ENCODE measurements at places on chromosomes 3 and 15. TPM values are rescaled to one million over a fixed set of nuclear protein-coding genes. Genes with fewer than 3 reads are reported as not detected.

DNA sequence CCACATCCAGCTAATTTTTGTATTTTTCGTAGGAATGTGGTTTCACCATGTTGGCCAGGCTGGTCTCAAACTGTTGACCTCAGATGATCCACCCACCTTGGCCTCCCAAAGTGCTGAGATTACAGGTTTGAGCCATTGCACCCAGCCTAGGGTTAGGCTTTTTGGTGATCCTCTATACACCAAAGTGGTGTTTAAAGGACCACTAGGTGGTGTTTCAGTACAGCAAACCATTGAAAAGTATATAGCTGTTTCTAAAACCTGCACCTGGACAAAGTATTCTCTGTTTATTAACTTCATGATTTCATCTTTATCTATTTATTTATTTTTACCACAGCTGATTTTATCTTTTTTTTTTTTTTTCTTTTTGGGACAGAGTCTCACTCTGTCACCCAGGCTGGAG, 68.4 kb downstream of the MINDY2 start:
- H3K4me3 ChIP-seq = no peak overlapping the region
- H3K27me3 ChIP-seq = no peaks in the 10 kb centered on the region
- H3K36me3 ChIP-seq = no peaks in the 10 kb centered on the region
- no peak overlapping the region for H3K27ac ChIP-seq
- H3K4me1 ChIP-seq = peaks cover 4% of the 10 kb centered on the region

GRCh38 chr3:158165730-158166129, 55.8 kb downstream of the RSRC1 start:
- H3K4me3 ChIP-seq = no peak overlapping the region
- H3K27me3 ChIP-seq = no peaks in the 10 kb centered on the region
- DNase-seq = no peak
- H3K27ac ChIP-seq = no peak overlapping the region
- H3K4me1 ChIP-seq = peaks cover 11% of the 10 kb centered on the region
- 0 out of 2 replicates have a peak, but pooled peaks cover 6% of the 10 kb centered on the region for H3K36me3 ChIP-seq

- peak; percentile 24 for DNase-seq
- no peaks in the 10 kb centered on the region for H3K36me3 ChIP-seq
- no peaks in the 10 kb centered on the region for H3K27me3 ChIP-seq
- no peak overlapping the region for H3K27ac ChIP-seq
- no peaks in the 10 kb centered on the region for H3K4me1 ChIP-seq
Measured at GRCh38 chr3:45628746-45629145, 34.2 kb downstream of the LIMD1 start.

DNA sequence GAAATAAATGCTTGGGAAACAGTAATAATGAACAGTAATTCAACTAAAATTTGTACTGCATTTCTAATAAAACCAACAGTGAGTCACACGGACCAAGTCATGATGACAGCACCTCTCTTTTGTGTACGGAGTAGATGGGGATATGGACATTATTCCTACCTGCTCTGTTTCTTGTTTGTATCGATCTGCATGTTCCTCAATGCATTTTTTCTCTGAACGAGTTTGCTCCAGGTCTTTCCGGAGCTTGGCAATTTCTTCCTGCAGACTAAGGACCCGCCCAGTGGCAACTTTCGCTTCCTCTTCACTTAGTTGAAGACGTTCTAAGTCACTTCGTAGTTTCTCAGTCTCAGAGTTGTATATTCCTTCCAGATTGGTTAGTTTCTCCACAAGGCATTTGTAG, 74.4 kb upstream of the MYO5C start:
- H3K36me3 ChIP-seq = peaks cover 39% of the 10 kb centered on the region
- H3K27ac ChIP-seq = peak overlapping the region; percentile 37
- DNase-seq = peak; percentile 71
- no peak overlapping the region for H3K4me3 ChIP-seq

DNA sequence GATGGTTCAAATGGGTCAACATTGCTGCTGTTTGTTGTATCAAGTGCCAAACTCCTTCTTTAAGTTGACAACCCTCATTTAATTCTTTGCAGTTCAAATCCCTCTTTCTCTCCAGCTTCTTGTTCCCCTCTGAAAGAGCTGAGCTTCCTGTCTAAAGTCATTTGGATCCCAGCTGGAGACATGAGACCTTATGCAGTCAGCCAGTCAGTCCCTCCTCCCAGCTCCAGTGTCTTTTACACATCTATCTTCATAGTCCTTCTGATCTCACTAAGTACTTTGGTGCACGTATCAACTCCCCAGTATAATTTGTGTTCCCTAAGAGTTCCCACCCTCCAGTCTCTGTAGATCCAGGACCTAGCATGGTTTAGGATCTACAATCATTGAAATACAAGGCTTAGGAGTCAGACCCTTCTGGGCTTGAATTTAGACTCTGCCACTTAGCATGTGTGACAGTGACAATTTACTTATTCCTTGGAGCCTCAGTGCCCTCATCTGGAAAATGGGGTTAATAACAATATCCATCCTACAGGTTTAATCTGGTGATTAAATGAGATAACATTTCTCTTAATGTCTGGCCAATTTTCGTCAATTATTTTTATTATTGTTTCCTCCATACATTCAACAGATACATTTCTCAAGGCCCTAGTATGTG, 102.8 kb upstream of the SEMA6D start:
- no peak overlapping the region for H3K4me3 ChIP-seq
- H3K27ac ChIP-seq = no peak overlapping the region
- no peaks in the 10 kb centered on the region for H3K4me1 ChIP-seq
- DNase-seq = no peak
- no peaks in the 10 kb centered on the region for H3K27me3 ChIP-seq

DNA sequence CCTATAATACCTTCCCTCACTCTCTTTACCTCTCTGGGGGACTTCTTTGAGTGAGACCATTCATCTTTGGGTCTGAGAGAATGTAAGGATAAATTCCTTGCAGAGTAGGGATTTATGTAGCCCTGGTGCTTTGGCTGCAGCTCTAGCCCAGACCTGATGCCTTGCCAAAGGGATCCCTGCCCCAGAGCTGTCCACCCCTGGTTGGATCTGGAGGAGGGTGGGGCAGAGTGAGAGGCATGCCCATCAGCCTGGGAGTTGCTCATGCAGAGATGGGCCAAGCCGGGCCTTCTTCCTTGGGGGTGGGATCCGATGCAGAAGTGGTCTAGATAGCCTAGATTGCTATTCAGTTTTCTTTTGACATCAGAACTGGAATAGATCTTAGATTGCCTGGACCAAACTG, 31.5 kb downstream of the RTP1 start:
- no peaks in the 10 kb centered on the region for H3K4me1 ChIP-seq
- no peaks in the 10 kb centered on the region for H3K27me3 ChIP-seq
- no peaks in the 10 kb centered on the region for H3K36me3 ChIP-seq
- no peak for DNase-seq
- H3K27ac ChIP-seq = no peak overlapping the region
- no peak overlapping the region for H3K4me3 ChIP-seq

GRCh38 chr3:72738752-72739530, 109.3 kb downstream of the SHQ1 start:
- no peaks in the 10 kb centered on the region for H3K36me3 ChIP-seq
- 0 out of 2 replicates have a peak, but pooled peaks cover 2% of the 10 kb centered on the region for H3K27me3 ChIP-seq
- no peak overlapping the region for H3K4me3 ChIP-seq

DNA sequence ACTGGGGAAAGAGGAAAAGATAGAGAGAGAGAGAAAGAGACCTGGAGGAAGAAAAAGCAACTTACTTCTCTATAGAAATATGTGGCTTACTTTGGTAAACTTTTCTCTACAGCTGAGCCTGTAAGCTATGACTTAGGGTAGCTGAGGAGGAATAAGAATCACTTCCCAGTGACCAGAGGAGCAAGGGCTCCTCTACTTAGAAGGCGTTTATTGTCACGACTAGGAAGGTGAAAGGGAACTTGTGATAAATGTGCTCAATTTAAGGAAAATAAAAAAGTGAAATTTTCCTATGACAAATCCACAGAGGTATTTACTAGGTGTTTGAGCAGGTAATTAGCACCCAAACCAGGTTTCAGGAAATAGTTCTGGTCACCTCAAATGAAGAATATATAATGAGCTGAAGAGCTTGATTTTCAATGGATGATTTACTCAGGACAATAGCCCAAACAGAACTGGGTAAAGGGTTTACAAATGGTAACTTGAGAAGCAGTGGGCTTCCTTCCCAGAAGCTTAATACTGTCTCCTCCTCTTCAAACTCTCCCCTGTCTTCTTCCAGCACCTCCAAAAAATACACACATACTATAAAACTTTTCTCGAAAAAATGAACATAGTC, 46.1 kb downstream of the SOX2 start:
- no peaks in the 10 kb centered on the region for H3K36me3 ChIP-seq
- no peak for DNase-seq
- no peaks in the 10 kb centered on the region for H3K27me3 ChIP-seq

- H3K36me3 ChIP-seq = peaks cover 70% of the 10 kb centered on the region
- no peak overlapping the region for H3K4me3 ChIP-seq
- H3K27ac ChIP-seq = no peak overlapping the region
- no peak for DNase-seq
- no peaks in the 10 kb centered on the region for H3K4me1 ChIP-seq
- H3K27me3 ChIP-seq = no peaks in the 10 kb centered on the region
Measured at GRCh38 chr3:196790636-196791035, 51.0 kb downstream of the PAK2 start.

DNA sequence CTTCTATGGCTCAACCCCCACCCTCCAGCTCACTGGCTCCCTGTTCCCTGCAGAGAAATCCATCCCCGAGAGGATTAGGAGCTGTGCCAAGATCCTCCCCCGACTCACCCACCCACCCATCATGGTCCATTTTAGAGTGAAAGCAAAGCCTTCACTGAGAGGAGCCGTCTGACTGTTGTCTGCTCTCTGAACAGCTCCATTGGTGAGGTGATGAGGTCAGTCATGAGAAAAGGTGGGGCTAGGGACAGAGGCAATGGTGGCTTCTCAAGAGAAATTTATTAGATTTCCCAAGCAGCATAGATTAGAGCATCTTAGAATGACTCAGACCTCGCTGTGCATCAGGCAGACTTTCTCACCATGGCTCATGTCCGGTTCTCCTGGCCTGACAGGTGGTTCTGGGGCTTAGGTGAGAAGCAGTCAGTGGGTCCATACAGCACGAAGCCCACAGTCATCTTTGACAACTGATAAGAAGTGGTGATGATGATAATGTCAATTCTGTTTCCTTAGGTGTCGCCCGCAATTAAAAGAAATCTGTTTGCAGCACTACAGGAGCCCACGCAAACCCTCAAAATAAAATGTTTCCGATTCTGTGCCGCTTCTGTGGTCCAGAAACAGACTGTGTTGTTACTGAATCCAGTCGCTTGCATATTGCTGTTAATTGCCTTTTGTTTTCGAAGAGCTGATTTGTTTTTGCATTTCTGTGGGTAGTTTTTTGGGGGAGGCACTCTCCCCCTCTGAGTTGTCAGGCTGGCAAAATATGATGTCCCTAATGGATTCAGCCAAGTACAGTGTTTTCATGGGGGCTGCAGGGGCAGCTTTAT, 24.8 kb upstream of the RHO start:
- H3K4me1 ChIP-seq = no peaks in the 10 kb centered on the region
- no peaks in the 10 kb centered on the region for H3K27me3 ChIP-seq
- no peak overlapping the region for H3K4me3 ChIP-seq

- H3K4me1 ChIP-seq = no peaks in the 10 kb centered on the region
- H3K4me3 ChIP-seq = no peak overlapping the region
- H3K27ac ChIP-seq = no peak overlapping the region
- no peaks in the 10 kb centered on the region for H3K27me3 ChIP-seq
Measured at GRCh38 chr3:125683067-125683829, 88.0 kb upstream of the OSBPL11 start.

DNA sequence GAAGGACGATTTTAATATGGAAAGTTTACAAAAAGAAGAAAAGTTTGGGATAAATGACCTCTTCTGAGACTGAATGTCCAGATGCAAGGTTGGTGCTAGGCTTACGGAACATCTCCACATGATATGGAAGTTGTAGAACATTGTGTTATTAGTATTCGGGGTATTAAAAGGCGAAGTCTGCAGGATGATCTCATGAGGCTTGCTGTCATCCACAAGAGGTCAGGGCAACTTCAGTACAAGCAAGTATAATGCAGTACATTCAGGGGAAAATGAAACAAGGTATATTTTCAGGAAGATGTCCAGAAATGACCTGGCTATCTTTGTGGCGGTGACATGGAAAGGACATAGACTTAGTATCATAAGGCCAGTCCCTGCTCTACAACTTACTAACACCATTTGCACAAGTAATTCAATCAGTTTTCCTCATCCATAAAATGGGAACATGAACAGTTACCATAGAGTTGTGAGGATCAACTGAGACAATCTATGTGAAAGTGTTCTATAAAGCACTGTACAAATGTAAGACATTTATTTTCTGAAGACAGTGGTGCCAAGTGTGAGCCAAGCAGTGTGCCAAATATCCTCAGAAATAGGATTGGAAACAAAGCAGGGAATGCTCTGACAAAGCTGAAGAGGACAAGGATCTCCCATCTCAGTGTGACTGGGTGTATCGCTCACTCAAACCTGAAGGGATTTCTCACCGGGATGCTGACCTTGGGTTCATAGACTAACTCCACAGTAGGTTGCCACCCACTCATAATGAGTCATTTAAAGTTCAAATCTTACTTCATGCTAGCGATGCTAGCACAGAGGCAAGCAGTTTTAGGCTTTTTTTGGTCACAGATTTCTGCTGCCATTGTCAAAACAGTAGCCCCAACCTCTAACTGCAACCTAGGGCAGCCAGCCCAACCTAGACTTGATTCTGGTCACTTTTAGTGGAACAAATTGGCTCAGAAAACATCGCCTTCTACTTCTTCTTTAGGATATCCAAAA, 118.3 kb downstream of the TIGIT start:
- no peaks in the 10 kb centered on the region for H3K36me3 ChIP-seq
- no peak overlapping the region for H3K4me3 ChIP-seq
- no peak for DNase-seq

- no peaks in the 10 kb centered on the region for H3K27me3 ChIP-seq
- H3K4me1 ChIP-seq = no peaks in the 10 kb centered on the region
- no peaks in the 10 kb centered on the region for H3K36me3 ChIP-seq
- H3K4me3 ChIP-seq = no peak overlapping the region
Measured at GRCh38 chr3:39241561-39241960, 38.3 kb downstream of the CX3CR1 start.

GRCh38 chr3:36149447-36149865, 230.8 kb upstream of the STAC start:
- H3K27ac ChIP-seq = no peak overlapping the region
- H3K4me3 ChIP-seq = no peak overlapping the region
- no peaks in the 10 kb centered on the region for H3K27me3 ChIP-seq
- DNase-seq = no peak
- no peaks in the 10 kb centered on the region for H3K36me3 ChIP-seq
- no peaks in the 10 kb centered on the region for H3K4me1 ChIP-seq

Gene PLCB2
- total RNA-seq = 8.7 TPM

Gene GHSR
- not detected for total RNA-seq

Gene PPP1R14D
- not detected for total RNA-seq

Gene ZMAT3
- total RNA-seq = 4.1 TPM

Gene KCNAB1
- total RNA-seq = not detected

Gene ZNF660
- total RNA-seq = 11.1 TPM

Gene TMEM207
- not detected for total RNA-seq

Gene CAMKV
- total RNA-seq = 7.8 TPM

Measured in Karpas-422 (cell line).